Stimulated activated CD8-positive, alpha-beta memory T cell treated with anti-CD3 and anti-CD28 coated beads, Interleukin-4, amount 100 ng/mL, for 1 hour (primary cell): ENCODE measurements at places on chromosomes 4 and X.

- DNase-seq = no peak
Observed at GRCh38 chr4:153204247-153204671, at the start of gene TRIM2. Gene TRIM2 (plus strand): TSS chr4:153204443. CDS start chr4:153204531, 88 bp downstream.

- no peak for DNase-seq
Observed at GRCh38 chr4:138639018-138639741, 376.4 kb upstream of the NOCT start.

DNA sequence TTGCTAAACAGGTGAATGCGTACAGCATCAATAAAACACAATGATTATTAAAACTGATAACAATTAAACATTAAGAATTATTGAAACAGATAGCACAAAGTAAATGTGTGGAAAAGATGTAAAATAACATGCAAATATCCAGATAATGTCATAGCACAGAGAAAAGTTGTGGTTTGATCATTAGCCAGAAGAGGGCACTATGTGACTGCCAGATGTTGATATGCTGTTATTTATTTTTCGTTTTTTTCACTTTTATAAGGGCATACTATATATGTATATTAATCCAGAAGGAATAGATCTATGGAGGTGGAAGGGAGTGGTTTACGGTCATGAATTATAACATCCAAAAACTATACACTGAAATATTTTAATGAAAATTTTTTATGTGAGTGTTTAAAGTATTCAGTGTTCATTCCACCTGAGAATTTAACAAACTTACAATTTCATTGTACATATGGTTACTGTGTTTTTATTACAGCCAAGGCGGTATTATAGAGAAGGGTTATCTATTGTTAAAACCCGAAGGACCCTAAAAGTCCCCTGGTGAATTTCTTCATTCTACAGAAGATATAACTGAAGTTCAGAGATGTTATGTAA lies 211.9 kb upstream of the UGT8 start:
- no peak for DNase-seq

GRCh38 chrX:40188573-40189417 lies 91.0 kb upstream of the BCOR start:
- no peak for DNase-seq

DNA sequence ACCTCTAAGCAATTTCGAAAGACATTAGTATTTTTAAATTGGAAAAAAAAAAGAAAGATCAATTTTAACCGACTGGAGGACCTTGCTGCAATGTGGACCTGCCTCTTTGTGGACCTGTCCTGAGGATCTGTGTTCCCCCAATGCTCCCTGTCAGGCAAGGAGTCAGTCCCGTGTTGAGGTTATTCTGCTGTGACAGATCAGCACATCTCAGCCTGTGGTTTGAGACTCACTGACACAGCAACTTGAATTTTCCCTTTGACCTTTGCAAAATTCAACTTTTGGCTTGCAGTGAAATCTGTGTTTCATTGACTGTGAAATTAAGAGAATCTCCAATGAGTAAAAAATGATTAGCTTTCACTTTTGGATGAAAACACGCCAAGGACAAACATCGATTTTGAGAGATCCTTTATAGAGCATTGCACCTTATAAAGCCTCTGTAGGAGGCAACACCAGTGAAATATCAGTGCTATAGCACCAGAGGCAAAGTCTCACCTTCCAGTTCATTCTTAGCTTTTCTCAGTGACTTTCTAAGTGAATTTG lies 186.9 kb downstream of the GPAT3 start:
- DNase-seq = no peak

DNA sequence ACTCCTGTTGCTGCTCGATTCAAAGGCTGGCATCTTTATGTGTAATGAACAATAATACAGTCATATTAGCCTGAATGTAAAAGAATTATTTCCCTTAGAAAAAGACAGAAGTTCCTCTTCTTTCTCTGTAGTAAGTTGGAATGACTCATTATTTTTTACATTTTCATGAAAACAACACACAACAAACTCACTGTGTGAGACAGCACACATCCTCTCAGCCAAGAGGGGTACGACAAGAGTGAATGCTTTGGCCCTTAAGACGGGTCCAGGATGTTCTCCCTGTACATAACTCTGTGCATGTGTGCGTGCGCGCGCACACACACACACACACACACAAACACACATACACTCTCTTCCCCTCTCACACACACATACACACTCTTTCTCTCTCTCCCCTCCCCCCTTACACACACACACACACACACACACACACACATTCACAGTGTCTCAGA lies 72.8 kb downstream of the MANBA start:
- DNase-seq = no peak

DNA sequence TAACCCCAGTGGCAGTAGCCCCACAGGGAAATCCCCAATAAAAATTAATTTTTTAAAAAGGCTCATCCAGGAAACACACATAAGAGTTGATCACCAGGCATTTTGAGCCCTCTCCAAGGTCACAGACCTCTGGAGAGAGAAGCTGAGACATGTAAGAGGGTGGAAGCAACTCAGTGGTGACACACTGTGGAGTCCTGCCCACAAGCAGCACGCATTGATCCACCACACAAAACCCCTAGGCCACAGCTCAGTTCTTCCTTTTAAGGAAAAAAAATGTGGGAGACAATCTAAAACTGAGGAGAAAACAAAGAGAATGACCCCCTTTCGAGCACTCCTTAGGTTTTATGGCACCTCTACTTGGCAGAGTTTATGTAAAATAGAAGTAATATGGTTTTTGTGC lies 71.7 kb upstream of the S100G start:
- no peak for DNase-seq

GRCh38 chrX:20500949-20501348 lies 234.2 kb upstream of the RPS6KA3 start:
- DNase-seq = no peak

DNA sequence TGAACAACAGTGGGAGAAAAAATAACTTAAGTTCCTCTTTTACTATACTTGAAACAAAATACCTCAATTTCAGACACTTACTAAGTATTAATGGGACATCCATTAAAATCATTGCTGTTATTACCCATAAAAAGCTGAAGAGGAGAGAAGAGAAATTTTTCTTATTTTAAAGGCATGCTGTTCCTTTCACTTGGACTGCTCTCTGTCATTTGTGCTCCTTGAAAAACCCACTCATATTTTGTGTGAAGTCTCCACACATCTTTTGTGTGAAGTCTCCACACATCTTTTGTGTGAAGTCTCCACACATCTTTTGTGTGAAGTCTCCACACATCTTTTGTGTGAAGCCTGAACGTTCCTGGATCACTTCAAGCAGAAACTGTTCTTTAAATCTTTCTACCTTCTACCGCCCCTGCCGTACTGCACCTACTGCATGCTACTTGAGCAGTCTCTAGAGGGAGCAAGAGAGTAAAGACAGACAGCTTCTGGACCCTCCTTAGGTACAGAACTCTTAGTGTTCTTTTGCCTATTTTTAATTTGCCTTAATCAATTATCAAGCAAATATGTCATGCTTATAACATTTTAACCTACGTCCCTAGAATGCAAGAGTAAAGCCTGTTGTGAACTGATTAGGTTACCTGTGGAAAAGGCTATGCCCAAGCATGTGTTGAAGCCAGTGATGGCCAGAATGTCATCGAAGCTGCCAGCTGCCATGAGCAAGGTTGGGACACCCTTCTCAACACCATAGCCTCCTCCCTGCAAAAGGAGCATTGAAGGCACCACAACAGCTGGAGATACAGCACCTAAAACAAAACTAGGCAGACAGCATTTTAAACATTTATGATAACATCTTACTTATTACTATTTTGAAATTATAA lies 27.1 kb upstream of the SLC9B1 start:
- DNase-seq = peak; percentile 5

DNA sequence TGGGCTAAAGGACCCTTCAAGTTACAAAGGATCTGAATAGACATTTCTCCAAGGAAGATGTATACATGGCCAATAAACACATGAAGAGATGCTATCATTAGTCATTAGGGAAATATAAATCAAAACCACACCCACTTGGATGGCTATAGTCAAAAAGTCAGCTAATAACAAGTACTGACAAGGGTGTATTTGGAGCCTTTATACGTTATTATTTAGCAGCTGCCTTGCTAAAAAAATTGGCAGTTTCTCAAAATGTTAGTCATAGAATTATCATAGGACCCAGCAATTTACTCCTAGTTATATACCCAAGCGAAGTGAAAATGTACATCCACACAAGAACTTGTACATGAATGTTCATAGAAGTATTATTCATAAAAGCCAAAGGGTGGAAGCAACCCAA lies 112.7 kb upstream of the DUSP21 start:
- no peak for DNase-seq

DNA sequence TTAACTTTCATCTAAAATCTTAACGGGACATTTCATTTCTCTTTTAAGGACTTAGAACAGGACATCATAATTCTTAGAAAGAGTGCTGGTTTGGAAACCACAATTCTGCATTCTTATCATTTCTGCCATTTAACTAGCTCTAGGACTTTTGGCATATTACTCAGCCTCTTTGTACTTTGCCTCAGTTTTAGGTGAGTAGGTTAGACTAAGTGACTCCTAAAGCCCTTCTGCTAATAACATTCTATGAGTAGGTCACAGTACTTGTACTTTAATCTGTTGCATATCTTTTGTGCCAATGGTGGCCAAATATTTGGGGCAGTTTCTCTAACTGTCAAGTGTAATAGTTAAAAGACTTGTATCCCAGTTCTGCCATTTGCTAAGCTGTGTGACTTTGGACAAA lies 115.4 kb upstream of the NUDT6 start:
- no peak for DNase-seq

GRCh38 chr4:176357359-176358082 lies 37.8 kb downstream of the SPCS3 start:
- DNase-seq = no peak

DNA sequence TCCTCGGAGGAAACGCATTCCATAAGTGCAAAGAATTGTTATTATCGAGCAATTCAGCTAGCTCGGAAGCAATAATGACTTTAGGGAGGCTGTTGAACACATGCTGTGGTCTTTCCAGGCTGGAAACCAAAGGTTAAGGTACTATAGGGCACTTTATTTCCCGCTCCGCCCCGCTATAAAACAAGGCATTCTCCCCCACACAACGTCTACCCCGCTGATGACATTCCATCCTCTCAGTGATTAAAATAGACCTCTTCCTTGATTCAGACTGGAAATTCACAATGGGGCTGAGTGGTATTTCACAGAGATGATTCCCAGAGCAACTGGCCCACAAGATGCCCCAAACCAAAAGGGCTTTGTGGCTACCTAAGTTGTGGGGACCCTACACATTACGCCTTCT lies 196.4 kb downstream of the STIM2 start:
- no peak for DNase-seq

DNA sequence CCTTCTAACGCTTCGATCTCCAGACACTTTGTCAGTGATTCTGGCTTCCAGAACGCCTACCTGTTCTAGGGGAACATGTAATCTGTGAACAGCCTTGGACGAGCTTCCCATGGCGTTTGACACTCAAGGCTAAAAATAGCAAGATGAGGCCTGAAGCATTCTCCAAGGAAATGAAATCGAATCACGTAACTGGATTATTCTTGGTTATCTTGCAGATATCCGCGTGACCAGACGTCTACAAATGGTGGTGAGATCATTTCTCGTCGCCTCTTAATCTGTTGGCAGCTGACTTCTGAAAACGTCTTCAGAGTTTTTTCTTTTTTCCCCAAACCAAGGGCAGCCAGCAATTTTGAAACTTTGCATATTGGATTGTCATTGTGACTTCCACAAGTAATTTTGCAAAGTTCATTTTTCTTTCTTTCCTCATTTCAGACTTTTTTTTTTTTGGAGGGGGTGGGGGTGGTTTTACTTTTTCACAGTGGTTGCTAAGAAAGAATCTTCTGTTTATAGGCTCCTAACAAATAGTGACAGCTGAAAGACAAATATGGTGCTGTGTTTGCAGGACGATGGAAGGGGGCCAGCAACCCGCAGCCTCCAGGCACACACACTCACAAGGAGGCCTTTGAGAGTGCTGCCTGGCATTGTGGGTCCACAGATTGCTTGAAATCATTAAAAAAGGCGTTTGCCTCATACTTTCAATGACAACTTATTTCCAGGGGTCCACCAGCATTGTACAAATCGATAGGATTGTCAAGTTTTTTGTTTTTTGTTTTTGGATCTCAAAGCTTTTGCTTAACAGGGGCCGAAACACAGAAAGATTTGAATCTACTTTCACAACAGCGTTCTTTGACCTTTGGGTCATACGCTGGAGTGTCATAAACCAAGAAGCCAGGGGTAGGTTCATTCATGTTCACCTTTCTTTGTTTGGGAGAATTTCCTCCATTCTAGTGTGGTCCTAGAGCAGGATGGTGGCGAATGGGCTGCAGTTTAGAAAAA lies 32.4 kb upstream of the PDLIM3 start:
- DNase-seq = no peak

GRCh38 chr4:41814565-41814964 lies 66.0 kb upstream of the PHOX2B start:
- DNase-seq = no peak

GRCh38 chr4:121143131-121143530 lies 21.0 kb downstream of the TNIP3 start:
- no peak for DNase-seq

GRCh38 chrX:85941275-85941674 lies 106.1 kb downstream of the CHM start:
- no peak for DNase-seq

DNA sequence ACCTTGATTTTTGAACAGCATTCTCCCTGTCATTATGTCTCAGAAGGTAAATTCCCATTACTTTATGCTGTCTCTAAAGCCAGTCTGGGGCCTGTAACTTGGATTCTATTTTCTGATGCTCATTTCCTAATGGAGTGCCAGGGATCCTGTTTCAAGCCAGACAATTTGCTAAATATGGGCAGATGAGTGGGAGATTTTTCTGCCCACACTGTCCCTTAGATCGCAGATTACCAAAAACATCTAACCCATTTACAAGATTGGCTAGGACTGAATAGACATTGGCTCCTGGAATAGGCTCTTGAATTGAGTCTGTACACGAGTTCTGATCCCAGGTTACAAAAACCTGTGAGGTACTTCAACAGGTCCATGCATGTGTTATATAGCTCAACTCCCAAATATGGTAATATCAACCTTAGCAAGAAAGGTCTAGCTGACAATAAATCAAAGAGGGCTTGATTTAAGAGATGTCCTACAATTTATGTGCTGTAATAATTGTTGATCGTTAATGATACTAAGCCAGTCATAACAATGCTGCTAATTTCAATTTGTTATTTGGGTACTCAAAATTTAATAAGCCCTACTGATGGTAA lies 5.7 kb downstream of the GPC3 start:
- DNase-seq = no peak

GRCh38 chr4:158458271-158458895 lies 63.3 kb upstream of the RXFP1 start:
- DNase-seq = no peak

DNA sequence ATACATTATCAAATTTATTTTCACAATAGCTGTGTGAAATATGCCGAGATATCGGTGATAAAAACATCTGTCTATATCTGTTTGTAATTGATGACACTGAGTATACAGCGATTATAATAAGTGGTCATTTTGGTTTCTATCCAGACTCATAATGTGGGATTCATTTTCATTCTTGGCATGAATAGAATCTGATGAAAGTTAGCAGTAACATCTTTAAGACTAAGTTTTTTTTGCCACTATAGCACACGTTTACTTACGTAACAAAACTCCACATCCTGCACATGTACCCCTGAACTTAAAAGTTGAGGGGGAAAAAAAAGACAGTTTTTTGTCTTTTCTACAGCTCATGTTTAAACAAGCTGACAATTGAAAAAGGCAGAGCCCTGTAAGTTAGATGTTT lies 86.4 kb downstream of the PPA2 start:
- no peak for DNase-seq
